ENCODE measurements at places on chromosomes 1 and 21.
A peak's percentile ranks its signal among the peaks of the same experiment; 100 is the strongest.

GRCh38 chr1:41020109-41020576, 1.4 kb downstream of the SLFNL1 start:
- DNase-seq, result peak; percentile 4

DNA sequence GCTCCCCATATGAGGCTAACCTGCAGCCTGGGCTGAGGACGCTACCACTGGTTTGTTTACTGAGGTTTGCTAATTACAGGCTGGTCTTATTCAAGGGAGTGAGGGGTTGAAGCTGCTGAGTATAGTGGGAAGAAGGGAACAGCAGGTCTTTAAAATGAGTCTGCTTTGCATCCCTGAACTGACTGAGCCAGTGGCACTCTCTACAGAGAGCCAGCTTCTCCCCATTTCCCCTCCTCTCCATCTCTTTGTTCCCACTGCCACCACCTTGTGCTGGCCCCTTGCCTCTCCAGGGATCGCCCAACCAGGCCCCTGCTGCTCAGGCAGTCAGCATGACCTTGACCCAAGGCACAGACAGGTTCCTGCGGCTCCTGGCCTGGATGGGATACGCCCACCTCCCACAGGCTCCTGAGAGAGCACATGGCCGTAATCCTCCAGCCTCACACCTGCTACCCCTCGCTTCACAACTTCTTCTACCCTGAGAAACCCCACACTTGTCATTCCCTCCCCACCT, 45.0 kb downstream of the IER5 start:
- peak; percentile 95 for DNase-seq

GRCh38 chr1:31033598-31033997, 31.9 kb downstream of the PUM1 start:
- peak; percentile 7 for DNase-seq

DNA sequence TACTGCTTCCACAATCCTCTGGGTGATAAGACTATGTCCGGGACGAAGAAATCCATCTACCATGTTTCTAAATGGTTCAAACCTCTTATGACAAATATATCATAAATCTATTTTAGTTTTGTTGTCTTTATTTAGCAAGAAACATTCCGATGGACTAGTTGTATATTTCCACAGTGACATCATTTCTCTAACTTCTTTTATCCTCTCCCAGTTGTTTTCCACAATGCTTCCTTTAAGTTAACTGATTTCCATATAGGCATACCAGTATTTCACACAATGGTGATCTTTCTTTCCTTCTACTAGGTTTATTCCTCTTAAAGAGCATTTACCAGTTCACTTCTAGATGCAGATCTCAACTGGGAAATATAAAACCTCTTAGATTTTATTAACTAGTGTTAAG, 44.8 kb downstream of the USP1 start:
- no peak for DNase-seq

- DNase-seq, result no peak
Measured at GRCh38 chr1:77802026-77802425, 22.6 kb downstream of the MIGA1 start.

- DNase-seq, result peak; percentile 46
Measured at GRCh38 chr1:159211331-159212136, 6.9 kb downstream of the ACKR1 start.

- DNase-seq, result no peak
Measured at GRCh38 chr1:44049839-44050238, 18.6 kb upstream of the SLC6A9 start.

DNA sequence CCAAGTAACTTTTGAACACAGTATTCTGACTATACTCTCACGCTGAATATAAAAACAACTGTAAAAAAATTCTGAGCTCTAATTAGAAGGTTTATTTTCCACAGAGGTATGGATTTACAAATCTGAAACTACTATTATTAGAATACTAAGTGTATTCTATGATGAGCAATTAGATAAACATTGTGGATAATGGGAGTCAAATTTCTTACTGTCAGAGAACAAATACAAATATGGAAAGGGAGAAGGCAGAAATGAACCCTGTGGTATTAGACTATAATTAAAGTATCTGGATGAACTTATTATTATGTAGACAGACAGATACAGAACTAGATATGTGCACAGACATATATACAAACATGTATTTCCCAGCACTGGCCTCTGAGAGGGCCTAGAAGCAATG, 22.6 kb downstream of the ALDH9A1 start:
- no peak for DNase-seq

DNA sequence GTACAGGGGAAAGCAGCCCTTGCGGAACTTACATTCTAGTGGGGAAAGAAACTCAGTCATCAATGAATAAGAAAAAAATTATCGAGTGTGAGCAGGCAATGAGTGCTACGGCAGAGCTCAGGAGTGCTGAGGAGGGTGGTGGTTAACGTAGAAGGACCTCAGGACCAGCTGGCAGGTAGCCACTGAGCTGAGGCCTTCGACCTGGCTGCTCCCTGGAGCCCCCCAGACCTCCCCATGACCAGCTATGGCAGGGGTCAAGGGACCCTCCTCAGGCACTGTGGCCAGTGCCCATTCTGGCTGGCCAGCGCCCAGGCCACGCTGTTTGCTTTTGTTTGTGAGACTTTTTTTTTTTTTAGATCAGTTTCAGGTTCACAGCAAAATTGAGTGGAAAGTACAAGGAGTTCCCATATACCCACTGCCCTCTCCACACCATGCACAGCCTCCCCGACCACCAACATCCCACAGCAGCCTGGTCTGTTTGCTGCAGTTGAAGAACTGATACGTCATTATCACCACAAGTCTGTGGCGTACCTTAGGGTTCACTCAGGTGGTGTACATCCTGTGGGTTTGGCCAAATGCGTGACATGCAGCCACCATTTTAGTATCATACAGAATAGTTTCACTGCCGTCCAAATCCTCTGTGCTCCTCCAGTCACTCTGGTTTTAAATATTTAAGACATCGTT, 11.8 kb upstream of the TTC22 start:
- no peak for DNase-seq

GRCh38 chr1:55718758-55719671, 503.9 kb upstream of the USP24 start:
- no peak for DNase-seq

- DNase-seq, result no peak
Measured at GRCh38 chr1:150508982-150509381, 1.1 kb downstream of the ECM1 start.

- DNase-seq, result peak; percentile 65
Measured at GRCh38 chr1:193674292-193674944, 488.0 kb upstream of the B3GALT2 start.

DNA sequence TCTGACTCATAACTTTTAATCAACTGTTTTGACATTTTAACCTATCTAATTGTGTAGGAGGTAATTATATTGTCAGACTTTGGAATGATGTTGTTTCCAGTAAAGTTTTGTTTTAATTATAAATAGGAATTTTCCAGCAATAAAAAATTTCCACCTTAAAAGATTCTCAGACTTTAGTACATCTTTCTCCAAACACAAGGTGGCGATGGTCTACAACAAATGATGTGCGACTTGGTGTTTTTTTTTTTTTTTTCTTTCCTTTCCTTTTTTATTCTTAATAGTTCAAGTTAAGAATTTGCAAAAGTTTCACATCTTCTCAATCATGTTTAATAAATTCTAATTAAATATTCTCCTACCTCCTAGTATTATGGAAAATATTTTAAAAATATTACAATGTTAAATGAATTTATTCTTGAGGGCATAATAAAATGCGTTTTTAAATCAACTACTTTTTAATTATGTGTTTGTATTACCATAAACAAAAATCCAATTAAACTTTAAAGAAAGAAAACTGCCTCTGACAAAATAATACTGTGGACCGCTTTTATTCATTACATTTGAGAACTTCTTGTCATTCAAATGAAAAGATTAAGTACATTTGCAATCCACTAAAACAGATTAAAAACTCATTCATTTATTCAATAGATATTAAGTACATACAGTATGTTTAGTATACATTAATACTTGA, 4.4 kb upstream of the ADAMTS1 start:
- DNase-seq, result peak; percentile 67

- no peak for DNase-seq
Measured at GRCh38 chr1:231512147-231512698, 16.2 kb upstream of the TSNAX start.

GRCh38 chr1:68202239-68202832, 30.0 kb downstream of the WLS start:
- DNase-seq, result peak; percentile 29

- DNase-seq, result peak; percentile 89
Measured at GRCh38 chr1:234478152-234478480, 863 bp downstream of the TARBP1 start.

- peak; percentile 12 for DNase-seq
Measured at GRCh38 chr1:155646307-155646706, 36.3 kb downstream of the MSTO1 start.

GRCh38 chr1:203169770-203170520, 5.7 kb downstream of the MYBPH start:
- no peak for DNase-seq

DNA sequence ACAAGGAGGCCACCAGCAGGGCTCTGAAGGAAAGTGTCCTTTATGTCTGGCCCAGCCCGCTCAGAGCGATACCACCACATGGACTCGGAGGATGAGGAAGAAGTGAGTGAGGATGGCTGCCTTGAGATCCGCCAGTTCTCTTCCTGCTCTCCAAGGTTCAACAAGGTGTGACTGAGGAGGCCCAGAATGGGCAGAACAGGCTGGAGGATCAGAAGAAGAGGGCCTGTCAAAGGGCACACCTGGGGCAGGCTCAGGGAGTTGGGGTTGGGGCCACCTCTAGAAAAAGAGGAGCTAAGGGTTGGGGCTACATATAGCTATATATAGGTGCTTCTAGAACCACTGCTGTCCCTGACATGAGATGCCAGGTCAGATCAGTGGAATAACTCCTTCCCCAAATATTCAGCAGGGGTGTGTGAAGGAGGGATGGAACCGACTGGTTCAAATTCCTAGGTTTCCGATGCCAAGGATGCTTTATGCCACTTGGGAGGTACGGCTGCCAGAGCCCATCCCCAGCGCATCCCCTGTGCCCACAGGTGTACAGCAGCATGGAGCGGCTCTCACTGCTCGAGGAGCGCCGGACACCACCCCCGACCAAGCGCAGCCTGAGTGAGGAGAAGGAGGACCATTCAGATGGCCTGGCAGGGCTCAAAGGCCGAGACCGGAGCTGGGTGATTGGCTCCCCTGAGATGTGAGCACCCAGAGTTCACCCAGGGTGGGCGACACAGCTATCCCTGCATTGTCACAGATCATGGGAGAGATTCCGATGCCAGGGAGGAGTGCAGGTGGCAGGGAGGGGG, 102.2 kb downstream of the PIK3R3 start:
- no peak for DNase-seq

DNA sequence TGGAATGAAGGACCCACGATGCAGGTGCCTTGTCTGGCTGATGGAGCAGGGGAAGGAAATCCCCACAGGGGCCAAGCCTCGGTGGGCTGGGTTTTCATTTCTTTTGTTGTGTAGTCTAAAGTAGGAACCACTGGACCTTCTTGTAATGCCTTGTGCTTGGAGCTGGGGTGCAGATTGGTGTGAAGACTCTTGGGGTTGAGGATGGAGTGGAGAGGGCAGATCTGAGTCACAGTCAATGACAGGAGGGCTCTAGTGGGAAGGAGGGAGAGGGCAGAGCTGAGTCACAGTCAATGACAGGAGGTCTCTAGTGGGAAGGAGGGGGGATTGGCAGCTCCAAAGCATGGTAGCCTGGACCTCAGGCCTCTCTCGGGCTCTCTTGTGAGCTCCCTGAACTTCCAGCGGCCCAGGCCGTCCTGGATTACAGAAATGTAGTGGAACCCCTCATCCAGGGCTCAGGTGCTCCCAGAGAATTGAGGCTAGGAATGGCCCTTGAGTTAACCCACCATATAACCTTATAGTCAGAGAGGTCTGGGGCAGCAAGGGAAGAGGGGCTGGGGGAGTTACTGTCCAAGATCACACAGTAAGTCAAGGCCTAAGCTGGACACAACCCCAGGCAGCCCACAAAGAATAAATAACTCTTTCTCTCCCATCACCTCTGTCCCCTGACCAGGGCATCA, 313.8 kb downstream of the MATN1 start:
- DNase-seq, result no peak

DNA sequence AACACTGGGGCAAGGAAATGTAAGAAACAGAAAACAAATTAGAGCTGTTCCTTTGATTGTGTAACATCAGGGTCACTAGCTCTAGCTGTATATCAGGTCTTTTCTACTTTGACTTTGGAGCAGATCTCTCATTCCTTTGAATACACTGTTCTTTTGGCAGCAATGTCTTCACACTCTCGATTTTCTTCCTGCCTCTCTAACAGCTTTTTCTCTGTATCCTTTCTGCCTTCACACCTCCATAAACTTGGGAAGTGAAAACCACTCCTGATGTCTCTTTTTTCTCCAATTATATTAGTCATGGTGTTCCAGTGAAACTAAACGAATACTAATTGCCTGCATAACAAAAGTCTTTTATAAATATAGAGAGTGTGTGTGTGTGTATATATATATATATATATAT, 1458.0 kb downstream of the NCAM2 start:
- DNase-seq, result no peak

- DNase-seq, result no peak
Measured at GRCh38 chr1:154940651-154941194, 4.2 kb upstream of the PMVK start.

GRCh38 chr1:117653732-117654492, 48.1 kb downstream of the TENT5C start:
- peak; percentile 54 for DNase-seq

DNA sequence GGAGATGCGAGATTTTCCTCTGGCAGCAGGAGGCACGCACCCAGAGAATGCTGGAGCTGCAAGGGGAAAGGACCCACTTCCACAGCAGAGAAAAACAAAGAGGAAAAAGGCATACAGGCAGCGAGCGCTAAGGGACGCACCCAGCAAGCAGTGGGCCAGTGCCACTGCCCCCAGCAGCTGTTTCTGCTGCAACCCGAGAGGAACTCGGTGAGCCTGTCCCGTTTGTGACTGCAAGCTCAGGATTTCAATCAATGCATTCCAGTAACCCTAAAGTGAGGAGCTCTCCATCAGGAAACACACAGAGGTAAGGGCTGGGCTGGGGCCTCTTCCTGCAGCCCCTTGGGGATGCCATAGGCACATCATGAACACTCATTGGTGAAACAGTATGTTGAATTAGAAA, 58.7 kb downstream of the ACP6 start:
- DNase-seq, result peak; percentile 42

- DNase-seq, result peak; percentile 97
Measured at GRCh38 chr1:170145770-170146676, at the start of gene NTMT2. NTMT2 (plus strand) TSS chr1:170145959; CDS start chr1:170146108, 149 bp downstream.

GRCh38 chr1:65418522-65419185, 1.8 kb upstream of the LEPR start:
- DNase-seq, result no peak

DNA sequence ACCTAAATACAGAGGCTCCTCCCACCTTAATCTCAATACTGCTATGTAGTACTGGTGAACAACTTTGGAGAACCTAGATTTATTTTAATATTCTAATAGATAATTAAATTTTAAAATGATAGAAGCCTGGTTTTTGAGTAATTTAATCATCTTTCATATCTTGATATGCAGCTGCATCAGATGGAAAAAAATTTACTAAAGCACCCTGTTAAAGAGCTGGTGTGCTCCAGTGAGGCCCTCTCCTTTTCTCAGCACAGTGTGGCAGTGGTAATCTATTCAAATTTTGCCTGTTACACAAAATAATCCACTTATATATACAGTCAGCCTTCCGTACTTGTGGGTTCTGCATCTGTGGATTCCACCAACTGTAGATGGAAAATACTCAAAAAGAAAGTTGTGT, 82.8 kb downstream of the LRRC8C start:
- DNase-seq, result no peak

- DNase-seq, result no peak
Measured at GRCh38 chr1:206109718-206110117, 7.5 kb downstream of the AVPR1B start.
